T-cell (primary cell): ENCODE measurements at places on chromosomes 6 and 20.

GRCh38 chr6:136980070-136980469 lies 58.0 kb downstream of the SLC35D3 start:
- no peak for DNase-seq

DNA sequence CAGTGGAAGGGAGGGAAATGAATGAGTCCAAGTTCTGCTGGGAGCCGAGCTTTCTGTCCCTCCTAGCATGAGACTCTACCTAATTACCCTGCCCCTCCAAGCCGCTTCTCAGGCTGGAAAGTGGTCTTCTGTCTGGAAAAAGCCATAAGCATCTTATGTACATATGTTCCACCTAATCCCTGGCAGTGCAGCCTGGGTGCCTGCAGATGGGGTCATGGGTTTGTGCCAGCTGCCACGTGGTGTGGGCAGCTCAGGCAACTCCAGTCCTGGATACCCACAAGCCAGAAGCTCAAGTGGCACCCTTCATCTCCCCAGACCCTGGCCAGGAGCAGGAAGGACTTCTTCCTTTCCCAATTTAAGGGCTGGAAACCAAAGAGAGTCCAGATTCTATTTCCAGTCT lies 253.1 kb downstream of the LY86 start:
- DNase-seq: no peak

DNA sequence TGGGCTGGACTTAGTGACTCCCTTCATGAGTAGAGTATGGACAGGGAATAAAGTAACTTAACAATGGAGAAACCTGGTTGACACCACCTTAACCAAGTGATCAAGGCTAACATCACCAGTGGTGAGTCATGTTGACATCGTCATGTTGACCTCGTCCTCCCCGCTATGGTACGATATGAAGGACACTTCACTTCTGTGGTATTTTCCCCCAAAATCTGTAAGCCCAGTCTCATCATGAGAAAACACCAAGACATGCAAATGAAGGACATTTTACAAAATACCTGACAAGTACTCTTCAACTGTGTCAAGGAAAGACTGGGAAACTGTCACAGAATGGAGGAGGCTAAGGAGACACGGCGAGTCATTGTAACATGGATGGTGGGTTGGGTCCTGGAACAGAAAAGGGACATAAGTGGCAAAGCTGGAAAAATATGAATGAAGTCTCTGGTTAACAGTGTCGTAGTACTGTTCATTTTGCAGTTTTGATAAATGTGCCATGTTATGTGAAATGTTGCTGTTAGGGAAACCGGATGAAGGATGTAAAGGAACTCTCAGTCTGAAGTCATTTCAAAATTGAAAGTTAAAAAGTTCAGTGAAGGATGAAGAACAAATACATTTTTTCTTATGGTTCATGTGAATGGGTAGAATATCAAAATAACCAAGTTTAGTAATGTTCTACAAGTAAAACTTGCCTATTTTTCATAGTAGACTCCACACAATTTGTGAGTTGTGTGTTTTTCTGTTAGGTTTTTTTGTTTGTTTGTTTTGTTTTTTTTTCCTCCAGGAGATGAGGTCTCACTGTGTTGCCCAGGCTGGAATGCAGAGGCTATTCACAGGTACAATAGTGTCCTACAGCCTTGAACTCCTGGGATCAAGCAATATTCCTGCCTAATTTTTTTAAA lies 247.5 kb downstream of the TMEM242 start:
- no peak for DNase-seq

DNA sequence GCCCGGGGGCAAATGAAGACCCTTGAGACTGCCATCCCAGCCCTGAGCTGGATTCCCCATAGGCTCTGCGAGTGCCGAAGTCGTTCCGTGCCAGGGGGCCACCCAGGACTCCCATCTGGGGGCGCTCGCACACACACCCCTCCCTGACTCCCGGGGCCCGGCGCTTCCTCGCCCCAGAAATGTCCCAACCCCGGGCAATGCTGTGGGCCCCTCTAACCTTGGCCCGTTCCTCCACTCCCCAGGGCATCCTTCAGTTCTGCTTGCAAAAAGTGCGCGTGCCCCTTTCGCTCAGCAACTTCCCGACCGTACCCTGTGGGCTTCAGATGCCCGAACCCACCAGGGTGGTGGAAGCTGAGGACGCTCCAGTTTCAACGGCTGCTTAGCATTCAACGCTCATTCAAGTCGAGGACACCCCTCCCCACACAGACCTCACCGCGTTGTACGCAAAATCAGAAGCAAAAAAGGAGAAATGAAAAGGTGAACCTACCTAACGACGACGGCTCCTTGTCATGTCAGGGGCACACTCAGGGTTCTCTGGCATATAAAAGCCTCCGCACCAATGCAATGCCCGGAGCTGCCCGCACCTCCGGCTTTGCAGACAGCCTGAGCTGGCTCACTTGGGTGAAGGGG lies 25.3 kb downstream of the RIPOR2 start:
- peak; percentile 33 for DNase-seq
